Fibroblast of upper back skin (primary cell): ENCODE measurements at places on chromosomes 12 and 14.

- no peak for DNase-seq
Measured at GRCh38 chr14:30118992-30119640, 191.5 kb upstream of the PRKD1 start.

DNA sequence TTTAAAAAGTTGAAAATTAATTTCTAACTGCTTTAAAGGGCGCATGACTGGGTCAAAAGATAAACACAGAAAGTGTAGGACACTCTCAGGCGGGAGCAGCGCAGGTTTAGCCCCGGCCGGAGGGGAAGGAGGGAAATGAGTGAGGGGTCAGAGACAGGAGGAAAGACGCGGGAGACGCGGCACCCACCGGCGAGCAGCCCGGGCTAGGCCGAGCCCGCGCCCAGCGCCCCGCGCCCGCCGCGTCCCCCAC lies 591 bp downstream of the GXYLT1 start:
- DNase-seq: no peak

DNA sequence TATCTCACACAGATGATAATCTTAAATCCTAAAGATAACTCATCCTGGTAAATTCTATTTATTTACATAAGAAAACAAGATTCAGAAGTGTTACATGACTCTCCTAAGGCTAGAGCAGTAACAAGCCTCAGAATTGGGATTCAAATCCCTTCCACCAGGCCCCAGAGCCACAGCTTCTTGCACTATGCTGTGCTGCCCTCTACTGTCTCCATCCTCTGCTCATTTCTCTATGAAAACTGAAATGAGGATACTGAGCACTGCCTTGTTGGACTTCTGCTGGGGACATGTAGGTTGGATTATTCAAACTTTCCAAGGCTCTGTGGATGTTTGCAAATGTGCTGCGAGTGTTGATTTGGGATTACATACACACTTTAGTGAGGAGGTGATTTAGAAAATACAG lies 23.5 kb upstream of the C12orf50 start:
- DNase-seq: peak; percentile 38

DNA sequence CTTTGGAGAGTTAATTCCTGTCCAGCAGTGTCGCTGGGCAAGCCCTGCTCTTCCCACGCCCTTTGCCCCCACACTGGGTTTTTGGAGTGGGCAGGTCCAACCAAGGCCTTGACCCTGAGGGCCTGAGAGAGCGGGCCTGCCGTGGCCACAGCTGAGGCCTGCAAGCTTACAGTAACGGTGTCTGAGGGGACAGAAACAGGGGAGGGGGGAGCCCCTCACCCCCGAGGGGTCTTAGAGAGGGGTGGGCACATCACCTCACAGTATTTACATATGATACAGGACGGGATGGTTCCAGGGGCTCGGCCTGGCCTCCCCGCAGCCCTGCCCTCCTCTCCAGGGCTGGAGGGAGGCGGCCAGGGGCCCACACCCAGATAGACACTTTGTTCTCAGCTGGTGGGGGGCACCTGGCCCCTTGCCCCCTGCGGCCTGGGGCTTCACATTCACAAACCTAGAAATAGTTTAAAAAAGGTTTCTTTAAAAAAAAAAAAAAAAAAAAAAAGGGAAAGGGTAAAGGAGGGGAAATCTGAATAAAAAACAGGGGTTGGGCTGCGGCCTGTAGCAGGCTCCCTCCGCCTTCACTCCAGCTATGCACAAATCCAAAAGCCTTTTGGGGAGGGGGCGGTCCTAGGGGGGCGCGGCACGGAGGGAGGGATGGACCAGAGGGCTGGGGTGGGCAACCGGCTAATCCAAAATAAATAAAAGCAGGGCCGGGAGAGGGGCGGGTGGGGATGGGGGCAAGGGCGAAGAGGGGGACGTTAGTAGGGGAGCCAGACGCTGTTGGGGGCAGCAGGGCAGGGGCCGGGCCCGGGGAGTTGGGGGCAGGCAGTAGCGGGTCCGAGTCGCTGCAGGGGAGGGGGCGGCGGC lies 14.8 kb upstream of the PLA2G1B start:
- no peak for DNase-seq

DNA sequence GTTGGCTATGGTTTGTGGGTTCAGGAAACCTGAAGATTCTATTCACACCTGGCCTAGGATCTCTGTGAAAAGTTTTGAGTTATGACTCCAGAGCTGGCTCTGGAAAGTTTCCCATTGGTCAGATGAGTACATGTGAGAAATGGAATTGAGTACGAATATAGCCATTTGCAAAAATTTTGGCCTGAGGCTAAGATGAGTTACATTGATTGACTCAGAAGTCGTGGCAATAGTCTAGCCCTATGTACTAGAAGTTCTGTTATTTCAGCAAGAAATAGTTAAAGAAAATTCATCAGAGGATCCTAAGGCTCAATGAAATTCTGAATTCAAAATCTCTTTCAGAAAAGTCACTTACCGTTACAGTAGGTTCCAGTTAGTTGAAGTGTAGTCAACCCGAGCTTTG lies 109.9 kb downstream of the PTCSC3 start:
- DNase-seq: no peak

DNA sequence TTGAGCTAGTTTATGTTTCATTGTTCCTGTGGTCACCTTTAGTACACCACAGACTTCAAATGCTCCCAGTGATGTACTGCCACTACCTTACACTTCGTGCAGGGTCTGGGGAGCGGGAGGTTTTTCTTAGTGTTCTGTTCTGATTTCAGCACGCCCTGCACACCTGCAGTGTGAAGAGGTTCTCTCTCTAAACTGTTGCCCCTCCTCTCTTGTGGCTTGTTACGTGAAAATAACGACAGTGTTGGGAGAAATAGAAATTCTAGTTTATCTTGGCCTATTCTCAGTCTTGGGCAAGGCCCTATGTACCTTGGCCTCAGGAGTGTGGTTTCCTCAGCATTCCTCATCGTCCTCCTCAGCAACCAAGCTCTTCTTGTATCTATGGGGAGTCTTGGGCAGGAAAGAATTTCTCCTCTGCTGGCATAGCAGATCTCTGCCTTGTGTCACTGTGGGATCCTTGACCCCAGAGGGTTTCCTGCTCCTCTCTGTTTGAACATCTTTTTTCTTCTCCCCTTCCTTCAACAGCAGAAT lies 48.6 kb downstream of the EIF2S3B start:
- no peak for DNase-seq

DNA sequence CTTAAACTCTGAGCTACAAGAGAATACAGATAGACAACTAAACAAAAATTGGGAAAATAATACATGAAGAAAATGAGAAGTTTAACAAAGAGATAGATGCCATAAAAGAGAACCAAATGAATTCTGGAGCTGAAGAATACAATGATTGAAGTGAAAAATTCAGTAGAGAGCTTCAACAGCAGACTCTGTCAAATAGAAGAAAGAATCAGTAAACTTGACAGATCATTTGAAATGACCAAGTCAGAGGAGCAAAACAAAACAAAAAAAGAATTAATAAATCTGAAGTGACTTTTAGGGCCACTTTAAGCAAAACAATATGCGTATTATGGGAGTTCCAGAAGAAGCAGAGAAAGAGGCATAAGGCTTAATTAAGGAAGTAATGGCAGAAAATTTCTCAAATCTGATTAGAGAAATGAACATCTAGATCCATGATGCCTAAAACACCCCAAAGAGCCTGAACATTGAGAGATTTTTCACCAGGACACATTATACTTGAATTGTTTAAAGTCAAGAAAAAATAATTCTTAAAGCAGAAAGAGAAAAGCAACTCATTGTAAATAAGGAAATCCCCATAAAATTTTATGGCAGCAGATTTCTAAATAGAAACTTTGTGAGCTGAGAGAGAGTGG lies 61.0 kb upstream of the RNU6-8 start:
- DNase-seq: no peak

GRCh38 chr12:57230381-57231155 lies 1.1 kb downstream of the SHMT2 start:
- DNase-seq: no peak

- DNase-seq: peak; percentile 40
Measured at GRCh38 chr14:59768855-59769375, 101.7 kb downstream of the RTN1 start.

DNA sequence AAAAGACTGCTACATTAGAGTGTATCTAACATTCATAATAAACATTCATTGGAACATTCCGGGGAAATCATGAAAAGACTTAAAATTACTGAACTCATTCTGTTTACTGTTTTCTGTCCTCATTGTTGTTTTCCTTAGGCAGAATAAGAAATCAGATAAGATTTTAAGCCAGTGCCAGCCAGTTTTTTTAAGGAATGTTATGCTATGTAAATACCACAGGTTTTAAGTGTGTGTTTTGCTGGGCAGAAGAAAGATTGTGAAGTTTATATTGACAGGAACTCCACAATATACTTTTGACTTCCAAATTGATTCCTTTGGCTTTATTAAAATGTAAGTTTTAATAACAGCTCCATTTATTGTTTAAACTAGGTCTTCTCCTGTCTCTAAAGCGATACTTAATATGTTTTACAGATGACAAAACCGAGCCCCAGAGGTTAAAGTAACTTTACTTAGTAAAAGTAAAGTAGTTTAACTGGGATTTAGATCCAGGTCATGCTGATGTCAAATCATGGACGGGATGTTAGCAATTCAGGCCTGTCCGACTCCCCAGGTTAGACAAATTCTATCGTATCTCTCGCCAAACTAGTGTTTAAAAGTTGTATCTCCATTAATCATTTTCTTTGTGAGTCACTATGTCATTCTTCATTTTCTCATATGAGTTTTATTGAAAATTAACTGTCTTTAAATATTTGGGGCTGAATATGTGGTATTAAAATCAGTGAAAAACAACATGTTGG lies 1.7 kb downstream of the LARP4 start:
- DNase-seq: no peak

DNA sequence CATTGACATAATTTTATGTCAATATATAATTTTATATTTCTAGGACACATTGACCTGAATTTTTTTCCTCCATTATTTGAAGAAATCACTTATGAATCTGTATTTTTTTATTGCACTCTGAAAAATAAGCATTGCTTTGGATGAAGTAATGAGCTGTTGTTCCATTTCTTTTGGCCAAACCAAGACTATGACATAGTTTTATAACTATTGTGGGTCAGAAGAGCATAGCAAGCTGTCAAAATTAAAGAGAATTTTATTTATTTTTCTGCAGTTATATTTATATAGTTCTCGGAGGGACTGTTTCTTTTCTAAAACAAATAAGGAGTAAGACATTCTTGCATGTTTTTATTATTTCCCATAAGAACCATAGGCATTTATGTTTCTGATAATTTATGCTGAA lies 8.5 kb downstream of the C12orf75 start:
- DNase-seq: no peak

- DNase-seq: peak; percentile 41
Measured at GRCh38 chr12:106871477-106871876, 84.2 kb upstream of the TMEM263 start.

GRCh38 chr12:26162905-26163304 lies 32.5 kb upstream of the SSPN start:
- no peak for DNase-seq

DNA sequence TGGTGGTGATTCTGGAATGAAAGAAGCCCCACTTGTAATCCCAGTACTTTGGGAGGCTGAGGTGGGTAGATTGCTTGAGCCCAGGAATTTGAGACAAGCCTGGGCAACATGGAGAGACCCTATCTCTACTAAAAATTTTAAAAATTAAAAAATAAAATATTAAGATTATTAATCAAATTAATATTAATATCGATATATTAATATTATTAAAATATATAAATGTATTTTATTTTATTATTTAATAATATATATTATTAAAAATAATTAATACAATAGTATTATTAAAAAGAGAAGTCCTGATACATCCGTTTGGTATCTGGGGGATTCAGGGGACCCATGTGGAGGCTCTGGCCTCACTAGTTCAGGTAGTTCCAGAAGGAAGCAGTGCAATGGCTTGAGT lies 68.7 kb downstream of the FOXN4 start:
- no peak for DNase-seq

- no peak for DNase-seq
Measured at GRCh38 chr12:113762155-113762881, 203.8 kb downstream of the RBM19 start.

DNA sequence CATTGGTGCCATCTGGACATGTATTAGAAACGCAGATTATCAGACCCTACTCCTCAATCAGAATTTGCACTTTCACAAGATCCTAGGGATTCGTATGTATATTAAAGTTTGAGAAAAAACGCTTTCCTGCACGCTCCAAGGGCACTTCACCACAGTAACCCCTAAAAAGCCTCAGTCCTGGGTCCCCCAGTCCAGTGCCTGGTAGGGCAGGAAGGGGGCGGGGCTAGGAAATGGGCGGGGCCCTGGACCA lies 369 bp downstream of the DEPDC4 start:
- no peak for DNase-seq

DNA sequence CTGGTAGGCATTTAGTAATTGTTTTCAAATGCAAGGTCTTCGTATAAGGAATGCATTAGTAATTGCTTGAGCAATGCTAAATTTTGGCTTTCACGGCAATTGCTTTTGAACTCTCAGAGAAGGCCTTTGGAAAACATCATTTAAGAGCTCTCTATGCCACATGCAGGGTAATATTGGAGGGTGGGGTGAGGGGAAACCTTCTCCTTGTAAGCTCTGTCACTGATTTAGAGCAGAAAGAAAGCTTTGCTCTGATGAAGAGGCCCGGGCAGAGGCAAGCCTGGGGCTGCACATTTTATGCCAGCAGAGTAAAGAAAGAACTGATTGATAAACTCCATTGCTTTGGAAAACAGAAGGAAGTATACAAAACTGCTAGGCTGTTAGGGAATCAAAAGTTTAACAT lies 70.9 kb downstream of the TRIM9 start:
- DNase-seq: no peak

GRCh38 chr12:49232940-49233841 lies 31.7 kb upstream of the TUBA1C start:
- DNase-seq: peak; percentile 65

GRCh38 chr12:12294215-12295005 lies 27.6 kb upstream of the LRP6 start:
- peak; percentile 19 for DNase-seq

DNA sequence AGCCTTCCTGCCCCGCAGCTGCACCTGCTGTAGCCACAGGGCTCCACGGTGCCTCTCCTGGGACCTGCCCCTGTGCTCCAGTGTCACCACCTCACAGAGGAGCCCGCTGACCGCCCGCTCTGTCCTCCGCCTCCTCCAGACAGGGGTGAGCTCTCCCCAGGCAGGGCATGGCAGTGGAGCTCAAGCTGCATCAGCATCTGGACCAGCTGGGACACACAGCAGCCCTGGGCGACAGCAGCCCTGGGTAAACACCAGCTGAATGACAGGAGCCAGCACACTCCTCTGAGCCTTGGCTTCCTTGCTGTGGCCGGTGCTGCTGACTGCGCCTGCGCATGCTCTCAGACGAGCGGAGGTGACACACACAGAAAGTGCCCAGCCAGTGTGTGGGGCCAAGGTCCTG lies 22.0 kb downstream of the CHGA start:
- DNase-seq: no peak

DNA sequence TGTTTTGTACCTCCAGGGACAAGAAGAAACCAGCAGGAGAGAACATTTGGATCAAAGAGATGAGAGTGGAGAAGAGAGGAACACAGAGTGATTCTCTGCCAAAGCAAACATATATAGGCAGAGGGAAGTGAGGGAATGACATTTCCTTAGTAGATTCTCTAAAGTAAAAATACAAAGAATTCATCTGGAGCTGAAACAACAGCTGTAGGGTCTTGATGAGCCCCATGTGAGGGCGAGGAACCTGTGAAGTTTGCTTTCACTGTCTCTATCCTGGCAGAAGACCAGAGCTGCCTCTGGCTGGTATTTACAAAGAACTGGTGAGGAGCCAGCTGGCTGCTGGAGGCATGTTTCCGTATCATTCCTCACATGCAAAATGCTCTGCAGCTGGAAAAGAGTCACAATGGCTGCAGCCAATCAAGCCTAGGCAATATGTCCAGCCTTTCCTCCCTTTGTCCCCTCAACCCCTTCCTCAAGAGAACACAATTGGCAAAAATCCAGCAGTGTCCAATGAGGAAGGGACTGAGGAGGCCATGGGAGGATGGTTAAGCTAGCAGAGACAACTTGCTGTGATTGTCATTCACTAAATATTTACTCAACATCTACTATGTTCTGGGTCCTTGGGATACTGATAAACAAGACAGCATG lies 122.5 kb downstream of the PHLDA1 start:
- peak; percentile 91 for DNase-seq
